ENCODE measurements at places on chromosomes 4 and X.

- DNase-seq: no peak
Observed at GRCh38 chr4:7910263-7910896, 29.3 kb downstream of the AFAP1 start.

- DNase-seq: no peak
Observed at GRCh38 chr4:4289597-4289940, 385 bp downstream of the LYAR start.

DNA sequence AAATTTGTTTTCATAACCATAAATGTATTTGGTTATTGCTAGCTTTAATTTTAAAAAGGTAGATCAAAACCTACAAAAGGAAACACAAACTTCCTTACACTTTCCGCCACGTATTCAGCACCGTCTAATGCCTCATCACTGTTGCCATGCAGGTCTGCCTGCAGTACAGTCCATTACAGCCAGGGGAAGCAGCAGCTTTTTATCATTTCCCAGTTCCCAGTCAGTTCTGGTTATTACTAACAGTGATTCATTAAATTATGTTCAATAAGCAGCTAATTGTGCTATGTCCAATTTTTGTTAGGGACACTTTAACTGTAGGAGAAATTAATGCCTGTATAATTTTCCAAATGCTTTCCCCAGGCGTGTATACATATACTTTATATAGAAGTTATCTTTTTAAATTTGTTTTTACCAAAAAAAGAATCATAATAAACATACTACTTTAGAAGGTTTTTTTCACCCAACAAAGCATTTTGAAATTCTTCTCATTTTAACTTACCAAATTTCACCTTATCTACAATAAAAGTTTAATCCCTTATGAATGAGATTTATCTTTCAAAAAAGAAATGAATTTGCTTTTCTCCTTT lies 93.3 kb downstream of the ANXA3 start:
- DNase-seq: peak; percentile 37

- no peak for DNase-seq
Observed at GRCh38 chrX:29903360-29903759, 312.0 kb upstream of the MAGEB2 start.

- DNase-seq: no peak
Observed at GRCh38 chrX:153519569-153520286, 2.3 kb downstream of the ATP2B3 start.

GRCh38 chrX:29687687-29688086 lies 527.7 kb upstream of the MAGEB2 start:
- DNase-seq: no peak

- DNase-seq: no peak
Observed at GRCh38 chr4:142708231-142708630, 137.9 kb downstream of the INPP4B start.

GRCh38 chrX:109958266-109958665 lies 44.6 kb upstream of the TMEM164 start:
- no peak for DNase-seq

GRCh38 chrX:19804151-19804550 lies 83.2 kb downstream of the SH3KBP1 start:
- DNase-seq: no peak

- no peak for DNase-seq
Observed at GRCh38 chrX:103644125-103644524, 15.3 kb downstream of the TCEAL1 start.

- no peak for DNase-seq
Observed at GRCh38 chr4:182978152-182978827, 61.1 kb upstream of the DCTD start.

GRCh38 chr4:10703766-10704429 lies 19.3 kb upstream of the CLNK start:
- no peak for DNase-seq

Data from SHP77 treated with DMSO at 0.1 percent for 48 hours (cell line).